Inflammatory macrophage (primary cell): ENCODE measurements at places on chromosomes 7 and 10.

DNA sequence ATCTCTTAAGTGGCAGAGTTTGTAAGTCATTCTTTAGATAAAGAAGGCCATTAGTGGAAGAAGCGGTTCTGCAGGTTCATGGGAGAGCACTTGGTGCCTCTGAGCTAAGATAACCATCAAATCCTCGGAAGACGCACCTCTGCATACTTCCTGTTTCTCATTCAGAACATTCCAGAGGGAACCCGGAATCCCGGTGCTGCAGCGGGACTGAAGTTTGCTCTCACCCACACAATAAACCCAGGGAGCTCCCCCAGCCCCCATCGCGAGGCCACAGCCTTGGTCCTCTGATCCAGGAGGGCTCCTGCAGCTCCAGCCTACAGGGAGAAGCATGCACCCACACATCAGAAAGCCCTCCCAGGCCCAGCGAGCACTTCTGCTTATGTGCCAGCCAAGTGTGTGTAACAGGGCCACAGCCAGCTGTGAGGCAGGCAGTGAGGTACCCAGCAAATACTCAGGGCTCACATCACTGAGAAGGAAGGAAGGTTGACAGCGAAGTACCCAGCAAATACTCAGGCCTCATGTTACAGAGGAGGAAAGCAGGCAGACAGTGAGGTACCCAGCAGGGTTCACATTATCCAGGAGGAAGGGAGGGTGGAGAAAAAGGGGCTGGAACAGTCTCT is 142.4 kb downstream of the DIP2C start:
- peak; percentile 27 for DNase-seq

GRCh38 chr7:31171984-31172383 is 119.9 kb downstream of the ADCYAP1R1 start:
- DNase-seq = no peak

DNA sequence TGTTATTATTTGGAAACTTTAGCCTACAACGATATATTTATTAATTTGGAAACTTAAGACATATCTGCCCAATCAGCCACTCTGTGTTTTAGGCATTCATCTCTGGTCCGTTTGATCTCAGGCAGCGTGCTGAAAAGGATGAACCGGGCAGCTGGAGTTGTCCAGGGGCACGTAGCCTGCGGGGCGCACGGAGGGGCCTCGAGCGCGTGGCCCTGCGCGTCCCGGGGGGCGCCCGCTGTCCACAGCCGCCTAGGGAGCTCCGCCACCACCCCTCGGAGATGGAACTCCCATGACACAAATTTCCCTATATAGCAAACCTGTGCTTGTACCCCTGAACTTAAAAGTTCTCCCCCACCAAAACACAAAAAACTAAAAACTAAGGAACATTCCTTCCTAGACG is 24.3 kb upstream of the MKI67 start:
- DNase-seq = no peak

- DNase-seq = no peak
Measured at GRCh38 chr7:66933469-66933868, 12.4 kb downstream of the TMEM248 start.

DNA sequence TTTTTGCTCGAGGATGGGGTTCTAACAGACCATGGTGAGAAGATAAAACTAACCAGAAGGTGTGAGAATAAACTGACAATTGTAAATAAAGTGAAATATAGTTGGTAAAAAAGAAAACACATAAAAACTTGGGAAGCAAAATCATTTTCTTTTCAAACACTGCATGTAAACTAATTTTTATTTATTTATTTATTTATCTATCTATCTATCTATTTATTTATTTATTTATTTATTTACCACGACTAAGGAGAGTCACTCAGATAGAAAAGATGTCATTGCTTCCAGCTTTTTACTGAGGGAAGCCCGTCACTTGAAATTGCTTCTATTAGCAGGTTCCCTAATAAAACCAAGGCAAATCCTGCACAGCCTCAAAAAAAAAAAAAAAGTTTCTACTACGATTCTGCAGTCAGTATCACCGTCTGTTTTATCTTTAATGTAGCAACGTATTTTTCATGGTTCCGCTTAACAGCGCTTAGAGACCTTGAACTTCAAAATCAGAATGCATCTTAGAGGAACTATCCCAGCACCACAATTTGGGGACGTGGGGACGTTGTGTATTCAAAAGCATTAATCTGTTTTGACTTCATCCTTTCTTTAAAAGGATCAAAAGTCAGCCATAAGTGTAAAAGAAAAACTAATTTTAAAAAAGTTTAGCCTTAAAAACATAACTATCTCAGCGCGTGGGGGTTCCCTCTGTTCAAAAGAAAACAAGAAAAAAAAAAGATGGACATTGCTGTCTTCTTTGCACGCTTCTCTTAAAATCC is 33.3 kb upstream of the EBLN1 start:
- DNase-seq = peak; percentile 52

DNA sequence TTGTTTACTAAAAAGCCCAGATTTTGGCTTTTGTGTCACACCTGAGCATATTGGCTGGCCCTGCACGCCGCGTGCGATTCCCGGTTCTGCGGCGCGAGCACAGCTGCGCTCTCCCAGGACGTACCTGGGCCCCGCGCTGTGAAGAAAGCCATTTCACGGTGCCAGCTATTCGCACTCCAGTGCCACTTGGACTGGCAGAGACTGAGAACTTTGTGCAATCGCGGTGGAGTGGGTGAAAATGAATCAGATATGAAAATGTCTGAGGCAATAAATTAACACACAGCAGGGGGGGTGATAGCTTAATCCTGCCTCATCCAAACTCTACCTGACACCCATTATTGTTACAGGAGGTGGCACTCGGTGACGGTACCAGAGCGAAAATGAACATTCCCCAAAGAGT is 330.1 kb upstream of the MGMT start:
- no peak for DNase-seq

- no peak for DNase-seq
Measured at GRCh38 chr7:134891696-134892678, 94.3 kb upstream of the AGBL3 start.

DNA sequence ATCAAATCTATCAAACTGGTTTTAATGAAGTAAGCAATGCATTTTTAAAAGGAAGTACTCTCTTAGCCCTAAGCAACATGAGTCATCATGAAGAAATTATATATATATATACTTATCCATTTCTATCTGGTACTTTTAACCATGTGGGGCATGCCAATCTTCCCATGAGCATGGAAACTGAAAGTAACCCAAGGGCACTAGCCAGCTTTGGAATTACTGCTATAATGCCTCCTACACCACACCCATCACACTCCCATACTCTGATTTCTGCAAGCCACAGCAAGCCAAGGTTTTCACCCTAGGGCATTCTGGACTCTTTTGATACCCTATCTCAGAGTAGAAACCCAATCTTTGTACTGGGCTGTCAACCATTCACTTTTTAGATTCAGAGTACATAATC is 204.6 kb downstream of the IMMP2L start:
- no peak for DNase-seq
